K562 (cell line): ENCODE measurements at places on chromosomes 4 and X. TPM values are rescaled to one million over a fixed set of nuclear protein-coding genes. Genes with fewer than 3 reads are reported as not detected.

- no peaks in the 10 kb centered on the region for H3K4me1 ChIP-seq
- H3K4me3 ChIP-seq, result no peak overlapping the region
- no peak for DNase-seq
- H3K27ac ChIP-seq, result no peak overlapping the region
- H3K36me3 ChIP-seq, result no peaks in the 10 kb centered on the region
- H3K27me3 ChIP-seq, result peaks cover 8% of the 10 kb centered on the region
Measured at GRCh38 chr4:71141125-71141524, 147.7 kb downstream of the DCK start.

The MAOB gene
- polyA plus RNA-seq, result 0.05 TPM in 1 of 2 replicates, not detected in the other

The SMR3B gene
- not detected in 2 replicates for polyA plus RNA-seq

DNA sequence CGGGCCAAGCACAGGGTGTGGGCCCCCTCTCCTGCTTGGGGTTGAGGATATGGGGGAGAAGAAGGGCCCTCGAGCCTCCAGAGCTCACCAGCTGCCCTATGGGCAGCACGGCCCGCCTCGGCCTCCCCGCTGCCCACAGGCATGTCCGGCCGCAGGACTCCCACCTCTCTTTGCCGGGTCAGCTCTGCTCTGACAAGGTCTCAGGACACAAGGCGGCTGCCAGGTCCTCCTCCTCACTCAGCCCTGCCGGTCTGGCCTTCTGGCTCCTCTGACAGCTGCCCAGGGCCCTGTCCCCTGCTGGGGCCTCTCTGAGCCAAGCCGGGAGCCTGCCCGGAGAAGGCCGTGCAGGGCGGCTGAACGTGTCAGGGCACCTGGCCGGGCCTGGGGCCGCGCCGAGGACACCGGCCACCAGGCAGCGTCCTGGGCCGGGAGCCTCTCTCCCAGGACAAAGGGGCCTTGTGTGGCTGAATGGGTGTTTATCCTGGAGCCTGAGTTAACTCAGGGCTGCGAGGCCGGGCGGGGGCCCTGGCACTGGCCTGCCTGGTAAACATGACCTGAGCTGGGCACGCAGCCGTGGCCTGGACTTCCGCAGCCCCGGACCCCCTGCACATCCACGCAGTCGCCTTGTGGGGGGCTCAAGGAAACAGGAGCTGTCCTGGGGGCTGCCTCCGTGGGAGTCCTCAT is 25.7 kb downstream of the TACC3 start:
- peaks cover under 1% of the 10 kb centered on the region; the same call in 2 of the 3 replicates for H3K4me1 ChIP-seq
- H3K27me3 ChIP-seq, result no peaks in the 10 kb centered on the region
- H3K4me3 ChIP-seq, result no peak overlapping the region
- no peak overlapping the region for H3K27ac ChIP-seq
- DNase-seq, result no peak

- H3K4me3 ChIP-seq, result no peak overlapping the region
- H3K36me3 ChIP-seq, result no peaks in the 10 kb centered on the region; the same call in 2 of the 3 replicates
- DNase-seq, result no peak
- H3K27ac ChIP-seq, result no peak overlapping the region
- H3K4me1 ChIP-seq, result peaks cover 18% of the 10 kb centered on the region; the same call in 2 of the 3 replicates
- no peaks in the 10 kb centered on the region for H3K27me3 ChIP-seq
Measured at GRCh38 chrX:152025656-152026440, 51.4 kb upstream of the GABRE start.

- no peak overlapping the region for H3K4me3 ChIP-seq
- H3K27me3 ChIP-seq, result no peaks in the 10 kb centered on the region
- no peak overlapping the region for H3K27ac ChIP-seq
- DNase-seq, result no peak
- H3K4me1 ChIP-seq, result no peaks in the 10 kb centered on the region
Measured at GRCh38 chrX:23832721-23833120, 49.7 kb downstream of the SAT1 start.

- H3K27ac ChIP-seq, result no peak overlapping the region
- no peak for DNase-seq
- H3K4me3 ChIP-seq, result no peak overlapping the region
- H3K4me1 ChIP-seq, result peaks cover 3% of the 10 kb centered on the region; the same call in 1 of the 3 replicates
- H3K36me3 ChIP-seq, result no peaks in the 10 kb centered on the region
- H3K27me3 ChIP-seq, result no peaks in the 10 kb centered on the region
Measured at GRCh38 chr4:146343199-146343598, 128.9 kb downstream of the REELD1 start.

The VCX3A gene
- 28.0 and 32.7 TPM in 2 replicates for polyA plus RNA-seq
